ENCODE measurements at places on chromosomes 13 and 19.

DNA sequence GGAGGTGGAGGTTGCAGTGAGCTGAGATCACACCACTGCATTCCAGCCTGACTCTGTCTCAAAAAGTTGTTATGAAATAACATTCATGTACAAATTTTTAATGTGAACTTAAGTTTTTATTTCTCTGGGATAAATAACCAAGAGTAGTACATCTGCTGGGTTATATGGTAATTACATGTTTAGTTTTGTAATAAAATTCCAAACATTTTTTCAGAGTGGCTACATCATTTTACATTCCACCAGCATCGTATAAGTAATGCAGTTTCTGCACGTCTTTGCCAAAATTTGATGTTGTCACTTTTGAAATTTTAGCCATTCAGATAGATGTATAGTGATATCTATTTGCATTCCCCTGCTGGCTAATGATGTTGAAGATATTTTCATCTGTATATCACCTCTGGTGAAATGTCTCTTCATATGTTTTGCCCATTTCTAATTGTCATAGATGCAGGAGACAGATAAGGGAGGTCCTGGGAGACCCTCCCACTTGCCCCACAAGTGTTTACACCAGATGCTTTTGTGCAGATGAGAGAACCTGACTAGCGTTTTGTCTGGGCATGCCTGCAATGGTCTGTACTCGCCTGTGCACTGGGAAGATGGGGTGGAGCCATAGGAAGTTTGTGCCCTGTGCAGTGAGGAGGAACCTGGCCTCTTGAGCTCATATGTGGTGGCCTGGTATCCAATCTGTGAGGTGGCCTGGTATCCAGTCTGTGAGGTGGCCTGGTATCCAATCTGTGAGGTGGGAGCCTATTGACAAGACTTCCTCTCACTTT is 12.7 kb upstream of the KBTBD6 start:
- no peak for DNase-seq

GRCh38 chr13:33228648-33229445 is 56.7 kb downstream of the STARD13 start:
- peak; percentile 52 for DNase-seq

DNA sequence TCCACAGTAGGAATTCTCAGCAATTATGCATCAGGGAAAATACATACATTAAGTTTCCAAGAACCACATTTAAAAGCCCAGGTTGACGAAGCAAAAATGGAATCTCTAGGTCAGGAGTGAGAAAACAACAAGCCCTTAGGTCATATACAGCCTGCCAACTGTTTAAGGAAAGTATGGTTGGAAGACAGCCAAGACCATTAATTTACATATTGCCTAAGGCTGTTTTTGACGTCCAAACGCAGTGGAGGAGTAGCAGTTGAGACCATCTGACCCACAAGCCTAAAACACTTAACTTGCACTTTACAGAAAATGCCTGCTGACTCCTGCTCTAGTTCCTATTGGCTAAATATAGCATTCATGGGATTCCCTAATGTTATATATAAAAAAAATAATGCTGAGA is 299.0 kb downstream of the ITGBL1 start:
- DNase-seq = no peak

GRCh38 chr19:1156305-1156801 is 17.7 kb downstream of the SBNO2 start:
- peak; percentile 73 for DNase-seq

- peak; percentile 60 for DNase-seq
Measured at GRCh38 chr13:46341112-46341711, 45.8 kb downstream of the RUBCNL start.

DNA sequence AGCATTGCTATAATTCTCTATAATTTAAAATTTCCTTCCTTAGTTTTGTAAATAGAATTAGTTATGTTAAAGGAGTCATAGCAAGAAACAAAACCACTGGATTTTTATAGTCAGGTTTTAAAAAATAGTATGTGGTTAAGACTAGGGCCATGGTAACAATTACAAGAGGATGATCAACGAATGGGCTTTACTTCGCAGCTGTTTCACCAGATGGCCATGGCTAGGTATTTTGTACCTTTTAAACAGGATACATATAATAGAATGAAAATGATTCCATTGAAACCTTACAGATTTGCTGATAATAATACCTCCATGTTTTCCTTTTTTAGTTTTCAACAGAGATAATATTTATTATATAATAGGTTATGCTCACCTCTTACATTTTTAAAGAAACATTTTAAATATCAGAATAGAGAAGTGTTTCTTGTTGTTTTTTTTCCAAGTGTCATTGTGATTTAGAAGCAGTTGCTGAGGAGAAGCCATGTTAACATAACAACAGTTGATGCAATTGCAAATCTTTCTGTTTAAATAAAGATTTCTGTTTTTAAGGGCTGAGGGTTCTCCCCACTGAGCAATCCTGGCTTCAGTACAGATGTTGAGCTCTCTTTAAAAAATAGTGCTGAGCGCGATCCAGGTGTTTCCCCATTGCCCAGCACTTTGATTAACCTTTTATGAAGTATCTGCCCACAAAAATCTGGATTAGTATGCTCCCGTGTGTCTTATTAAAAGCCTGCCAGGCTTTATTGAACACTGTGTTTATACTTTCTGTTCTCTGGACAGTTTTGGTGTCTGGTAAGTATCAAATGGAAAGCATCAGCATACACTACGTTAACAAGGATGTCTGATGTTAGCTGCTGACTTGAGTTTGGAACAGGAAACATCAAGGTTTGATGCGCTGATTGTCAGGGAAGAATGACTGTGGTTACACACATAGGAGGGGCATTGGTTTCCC is 205.3 kb downstream of the HS6ST3 start:
- DNase-seq = no peak

DNA sequence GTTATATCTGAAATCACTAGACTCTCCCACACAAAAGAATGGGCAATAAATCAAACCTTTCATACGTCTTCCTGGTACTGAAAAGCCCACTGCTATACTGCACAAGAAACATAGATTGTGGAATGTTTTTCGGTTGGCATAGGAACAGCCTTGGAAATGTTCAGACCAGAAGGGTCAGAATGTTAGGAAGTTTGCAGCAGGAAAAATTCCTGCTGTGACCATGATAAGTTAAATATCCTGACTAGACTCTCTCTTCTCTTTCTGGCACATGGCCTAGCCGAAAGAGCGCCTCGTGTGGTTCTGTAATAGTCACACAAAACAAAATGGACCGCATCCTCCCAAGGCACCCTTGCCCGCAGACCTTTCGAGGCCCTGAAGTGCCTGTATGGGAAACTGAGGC is 427.2 kb downstream of the COG6 start:
- DNase-seq = no peak

DNA sequence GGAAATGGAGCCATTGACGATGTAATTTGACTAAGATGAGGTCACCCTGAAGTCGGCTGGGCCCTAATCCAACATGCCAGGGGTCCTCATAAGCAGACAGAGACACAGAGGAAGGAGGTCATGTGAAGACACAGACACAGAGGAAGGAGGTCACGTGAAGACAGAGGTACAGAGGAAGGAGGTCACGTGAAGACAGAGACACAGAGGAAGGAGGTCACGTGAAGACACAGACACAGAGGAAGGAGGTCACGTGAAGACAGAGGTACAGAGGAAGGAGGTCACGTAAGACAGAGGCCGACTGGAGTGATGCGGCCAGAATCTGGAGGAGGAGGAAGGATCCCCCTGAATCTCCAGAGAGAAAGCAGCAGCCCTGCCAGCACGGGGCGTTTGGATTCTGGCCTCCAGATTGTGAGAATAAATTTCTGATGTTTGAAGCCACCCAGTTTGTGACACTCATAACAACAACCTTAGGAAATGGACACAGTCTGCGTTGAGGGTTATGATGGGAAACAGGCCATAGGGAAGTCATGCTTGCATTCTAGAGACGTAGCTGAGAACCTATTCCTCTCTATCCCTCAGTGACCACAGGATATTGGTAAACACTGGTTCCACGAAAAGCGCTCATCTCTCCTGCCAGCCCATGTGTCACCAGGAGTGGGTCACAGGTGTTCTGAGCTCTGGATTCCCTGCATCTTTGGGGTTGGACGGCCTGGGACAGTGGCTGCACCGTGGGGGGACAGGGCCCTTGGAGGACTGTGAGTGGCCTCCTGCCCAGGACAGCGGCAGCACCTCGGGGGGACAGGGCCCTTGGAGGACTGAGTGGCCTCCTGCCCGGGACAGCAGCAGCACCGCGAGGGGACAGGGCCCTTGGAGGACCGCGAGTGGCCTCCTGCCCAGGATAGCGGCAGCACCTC is 108.5 kb downstream of the SOX1 start:
- no peak for DNase-seq

DNA sequence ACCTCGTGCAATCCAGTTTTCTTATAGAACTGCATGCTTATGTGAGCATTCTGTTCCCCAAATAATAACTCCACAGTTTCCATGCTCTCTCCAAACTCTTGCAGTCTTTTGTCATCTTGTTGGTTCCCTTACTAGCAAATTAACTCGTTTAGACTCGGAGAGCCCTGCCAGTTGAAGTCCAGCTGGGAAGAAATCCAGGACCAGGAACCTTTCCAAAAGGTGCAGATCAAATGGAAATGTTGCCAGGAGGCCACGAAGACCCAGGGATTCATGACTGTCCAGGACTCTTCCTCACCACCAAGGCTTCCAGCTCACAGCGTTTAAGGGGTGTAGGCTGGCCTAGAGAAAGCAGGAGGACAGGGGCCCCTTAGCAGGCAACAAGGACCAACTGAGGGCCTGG is 2.1 kb upstream of the TDRD12 start:
- DNase-seq = no peak

DNA sequence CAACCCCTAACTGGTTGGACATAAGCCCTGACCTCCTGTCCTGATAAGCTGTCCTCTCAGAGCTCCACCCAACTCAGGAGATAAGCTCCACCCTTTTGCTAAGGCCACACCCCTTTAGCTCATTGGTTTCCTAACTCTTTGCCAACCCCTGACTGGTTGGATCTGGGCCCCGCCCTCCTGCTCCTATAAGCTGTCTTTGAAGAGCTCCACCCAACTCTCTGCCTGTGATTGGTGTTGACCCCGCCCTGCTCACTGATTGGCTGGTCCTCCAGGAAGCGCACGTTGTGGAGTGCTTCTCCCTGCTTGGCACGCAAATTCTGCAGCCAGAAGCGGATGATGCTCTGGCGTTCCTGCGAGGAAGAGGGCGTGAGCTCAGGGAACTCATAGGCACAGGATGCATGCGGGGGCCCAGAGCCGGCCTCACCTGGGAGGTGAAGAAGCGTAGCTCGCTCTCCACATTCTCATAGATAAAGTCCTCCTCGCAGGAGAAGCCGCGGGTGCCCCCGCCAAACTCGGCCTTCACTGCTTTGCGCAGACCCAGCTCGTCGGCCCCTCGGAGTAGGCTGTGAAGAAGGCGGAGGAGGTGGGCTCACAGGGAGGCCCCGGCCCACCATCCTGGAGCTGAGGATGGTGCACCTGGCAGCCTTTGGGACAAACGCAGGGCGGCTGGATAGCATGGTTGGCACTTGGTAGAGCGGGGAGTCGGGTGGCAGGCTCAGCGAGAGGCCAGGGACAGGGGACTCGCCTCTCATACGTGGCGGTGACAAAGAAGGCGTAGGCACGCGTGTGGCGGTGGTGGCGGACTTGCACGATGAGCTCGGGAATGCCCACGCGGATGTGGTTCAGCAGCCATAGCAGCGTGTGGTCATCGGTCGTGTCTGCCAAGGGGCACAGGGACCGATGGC is 1.7 kb downstream of the ANO8 start:
- no peak for DNase-seq

DNA sequence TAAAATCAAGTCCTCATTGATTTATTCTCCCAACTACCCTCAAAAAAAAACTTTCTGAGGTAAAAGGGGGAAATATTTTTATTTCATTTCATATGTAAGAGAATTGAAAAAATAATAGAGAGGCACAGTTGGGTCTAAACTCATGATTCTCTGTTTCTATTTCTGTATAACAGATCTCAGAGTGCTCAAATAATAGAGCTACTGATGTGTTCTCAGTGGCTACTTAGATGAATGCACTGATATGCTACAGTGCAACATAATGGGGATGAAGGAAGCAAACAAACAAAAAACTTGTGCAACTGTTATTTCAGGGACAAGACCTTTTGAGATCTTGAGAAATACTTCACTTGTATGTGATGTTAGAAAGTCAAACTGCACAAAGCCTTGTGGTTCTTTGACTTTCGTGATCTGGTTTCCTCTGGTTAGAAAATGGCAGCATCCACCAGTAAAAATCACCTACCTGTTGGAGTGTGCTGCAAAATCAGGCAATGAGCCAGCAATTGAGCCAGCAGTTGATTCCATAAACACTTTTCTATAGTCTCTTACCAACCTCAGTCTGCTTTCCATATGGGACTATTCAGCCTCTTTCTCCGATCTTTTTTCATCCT is 9.7 kb upstream of the DACH1 start:
- no peak for DNase-seq

DNA sequence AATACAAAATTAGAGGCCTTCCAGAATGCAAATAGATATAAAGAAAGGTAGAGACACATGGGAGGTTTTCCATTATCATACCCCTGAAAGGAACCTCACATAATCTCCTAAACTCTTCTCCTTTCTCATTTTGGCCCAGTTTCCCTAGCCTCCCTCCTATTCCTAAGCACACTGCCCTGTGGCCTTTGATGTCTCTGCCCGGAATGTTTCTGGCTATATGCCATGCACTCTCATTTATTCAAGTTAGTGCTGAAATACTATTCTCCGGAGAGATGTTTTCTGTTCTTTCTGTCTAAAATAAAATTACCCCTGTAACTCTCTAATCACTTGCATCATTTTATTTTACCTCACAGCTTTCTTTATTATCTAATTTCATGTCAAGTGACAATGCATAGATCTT is 1287.7 kb downstream of the SLITRK5 start:
- DNase-seq = no peak

DNA sequence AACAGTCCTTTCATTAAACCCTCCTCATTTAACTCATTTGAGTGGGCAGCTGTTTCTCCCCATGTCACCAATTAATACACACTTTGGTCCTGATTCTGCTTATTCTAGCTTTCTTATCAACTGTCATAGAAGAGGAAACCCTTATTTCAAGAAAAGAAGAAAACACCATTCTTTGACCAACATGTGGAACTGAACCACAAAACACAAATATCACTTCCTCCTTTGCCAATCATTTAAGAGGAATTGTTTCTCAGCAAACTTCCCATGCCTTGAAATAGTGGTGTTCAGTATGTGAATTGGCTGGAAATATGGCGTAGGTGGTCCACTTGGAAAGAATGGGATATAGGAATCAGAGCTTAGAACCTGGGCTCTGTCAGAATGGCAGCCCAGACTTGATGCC is 20.4 kb downstream of the MBD3L2B start:
- no peak for DNase-seq

DNA sequence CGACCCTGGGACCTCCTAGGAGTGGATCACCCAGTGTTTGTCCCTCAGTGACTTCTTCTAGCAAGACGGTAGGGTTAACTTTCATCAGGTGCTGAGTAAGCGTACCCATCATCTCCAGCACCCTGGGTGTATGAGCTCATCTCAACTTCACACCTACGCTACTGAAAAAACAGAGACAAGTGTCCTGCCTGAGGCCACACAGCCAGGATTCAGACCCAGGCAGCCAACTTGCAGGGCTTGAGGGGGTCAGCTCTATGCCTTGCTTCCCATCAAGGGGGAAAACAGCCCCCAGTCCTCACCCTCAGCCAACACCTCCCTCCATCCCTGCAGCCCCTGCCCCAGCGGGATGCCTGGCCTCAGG is 4.6 kb downstream of the TLE2 start:
- no peak for DNase-seq

DNA sequence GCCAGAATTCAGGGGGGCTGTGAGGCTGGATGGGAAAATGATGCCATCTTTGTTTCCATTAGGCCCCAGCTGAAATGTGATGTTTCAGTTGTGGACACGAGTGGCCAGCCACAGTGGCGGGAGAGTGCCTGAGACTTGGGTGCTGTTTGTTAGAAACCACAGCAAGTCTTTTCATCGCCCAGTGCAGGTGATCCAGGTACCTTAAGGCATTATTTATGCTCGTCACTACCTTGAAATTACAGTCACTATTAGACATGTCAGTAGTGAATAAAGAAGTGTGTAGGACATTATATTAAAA is 82.5 kb upstream of the TM9SF2 start:
- DNase-seq = no peak

All from AG08395 (cell line).